ENCODE measurements at places on chromosomes 13 and 19.

DNA sequence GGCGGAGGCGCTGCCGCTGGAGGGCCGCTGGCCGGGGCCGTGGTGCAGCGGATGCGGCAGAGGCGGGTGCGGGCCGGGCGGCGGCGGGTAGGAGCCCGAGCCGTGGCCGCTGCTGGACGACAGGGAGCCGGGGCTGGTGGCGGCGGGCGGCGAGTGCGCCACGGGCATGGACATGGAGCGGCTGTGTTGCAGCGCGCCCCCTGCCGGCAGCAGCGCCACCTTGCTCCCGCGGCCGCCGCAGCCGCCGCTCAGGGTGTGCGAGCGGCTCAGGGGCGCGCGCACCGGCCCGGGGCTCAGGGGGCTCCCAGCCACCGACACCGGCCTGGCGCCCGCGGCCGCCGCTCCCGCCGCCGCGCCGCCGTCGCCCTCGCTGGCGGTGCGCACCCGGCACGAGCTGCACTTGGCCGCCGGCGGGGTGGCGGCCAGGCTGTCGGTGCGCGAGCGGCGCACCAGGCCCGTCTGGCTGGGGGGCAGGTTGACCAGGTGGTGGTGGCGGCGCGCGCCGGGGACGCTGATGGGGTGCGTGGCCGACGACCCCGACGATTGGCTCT is 1.7 kb downstream of the IRS2 start:
- peak; percentile 81 for DNase-seq

DNA sequence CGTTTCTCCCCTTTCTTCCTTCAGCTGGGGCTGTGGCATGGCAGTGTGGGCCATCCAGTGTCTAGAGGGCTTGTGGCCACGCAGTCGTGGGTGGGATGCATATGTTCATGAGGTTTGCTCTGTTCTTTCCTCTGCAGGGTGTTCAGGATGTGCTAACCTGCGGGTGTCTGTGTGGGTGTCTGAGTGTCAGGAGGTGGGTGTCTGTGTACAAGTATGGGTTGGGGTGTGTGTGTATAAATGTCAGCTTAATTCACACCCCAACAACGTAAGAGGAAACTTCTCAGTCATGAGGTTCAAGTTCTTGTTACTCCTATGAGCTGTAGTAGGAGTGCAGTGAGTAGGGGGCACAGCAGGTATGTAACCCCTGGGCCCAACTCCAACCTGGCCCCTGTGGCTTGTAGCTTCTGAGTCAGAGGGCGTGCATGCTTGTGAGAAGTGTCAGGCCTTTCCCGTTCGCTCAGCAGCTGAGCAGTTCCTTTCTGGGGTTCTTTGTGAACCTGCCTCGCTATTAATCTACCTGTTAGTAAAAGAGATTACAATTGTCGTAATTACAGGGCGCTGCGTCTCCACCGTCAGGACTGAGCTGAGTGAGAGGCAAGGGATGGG is 49.1 kb downstream of the NFIX start:
- no peak for DNase-seq

GRCh38 chr19:2332341-2333026 is 4.0 kb downstream of the SPPL2B start:
- DNase-seq = no peak

DNA sequence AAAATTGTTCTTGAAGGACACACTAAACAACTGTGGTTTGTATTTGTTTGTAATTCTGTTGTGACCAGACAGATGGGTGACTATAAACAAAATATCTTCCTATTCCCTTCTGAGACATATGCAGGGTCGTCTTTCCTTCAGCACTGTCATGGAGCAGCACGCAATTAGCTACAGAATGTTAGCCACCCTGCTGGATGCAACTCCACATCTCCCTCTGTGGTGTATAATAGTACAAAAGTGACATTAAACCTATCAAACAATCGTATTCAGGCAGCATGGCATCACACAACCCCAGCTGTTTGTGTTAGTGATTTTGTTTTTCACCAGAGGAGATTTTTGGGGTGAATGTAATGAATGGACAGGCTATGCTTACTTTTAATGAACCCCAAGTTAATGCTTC is 146.2 kb downstream of the GPC6 start:
- DNase-seq = no peak

DNA sequence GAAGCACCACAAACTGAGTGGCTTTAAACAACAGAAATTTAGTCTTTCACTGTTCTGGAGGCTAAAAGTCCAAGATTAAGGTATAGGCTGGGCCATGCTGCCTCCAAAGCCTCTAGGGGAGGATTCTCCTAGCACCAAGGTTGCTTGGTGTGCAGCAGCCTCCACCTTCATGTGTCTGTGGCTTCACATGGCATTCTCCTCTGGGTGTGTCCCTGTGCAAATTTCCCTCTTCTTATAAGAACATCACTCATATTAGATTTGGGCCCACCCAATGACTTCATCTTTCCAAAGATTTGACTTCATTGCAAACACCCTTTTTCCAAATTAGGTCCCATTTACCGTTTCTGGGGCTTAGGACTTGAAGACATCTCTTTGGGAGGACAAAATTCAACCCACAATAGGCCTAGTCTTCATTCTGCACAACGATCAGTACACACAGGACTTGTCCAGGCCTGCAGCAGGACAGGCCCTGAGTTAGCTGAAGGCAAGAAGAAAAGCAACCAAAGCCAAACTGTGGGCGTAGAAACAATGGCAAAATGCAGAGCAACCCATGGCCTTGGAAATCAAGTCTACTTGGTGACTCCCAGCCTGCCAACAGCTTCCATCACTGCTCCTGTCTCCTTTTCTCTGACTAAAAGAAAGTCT is 521.2 kb upstream of the NBEA start:
- DNase-seq = no peak

DNA sequence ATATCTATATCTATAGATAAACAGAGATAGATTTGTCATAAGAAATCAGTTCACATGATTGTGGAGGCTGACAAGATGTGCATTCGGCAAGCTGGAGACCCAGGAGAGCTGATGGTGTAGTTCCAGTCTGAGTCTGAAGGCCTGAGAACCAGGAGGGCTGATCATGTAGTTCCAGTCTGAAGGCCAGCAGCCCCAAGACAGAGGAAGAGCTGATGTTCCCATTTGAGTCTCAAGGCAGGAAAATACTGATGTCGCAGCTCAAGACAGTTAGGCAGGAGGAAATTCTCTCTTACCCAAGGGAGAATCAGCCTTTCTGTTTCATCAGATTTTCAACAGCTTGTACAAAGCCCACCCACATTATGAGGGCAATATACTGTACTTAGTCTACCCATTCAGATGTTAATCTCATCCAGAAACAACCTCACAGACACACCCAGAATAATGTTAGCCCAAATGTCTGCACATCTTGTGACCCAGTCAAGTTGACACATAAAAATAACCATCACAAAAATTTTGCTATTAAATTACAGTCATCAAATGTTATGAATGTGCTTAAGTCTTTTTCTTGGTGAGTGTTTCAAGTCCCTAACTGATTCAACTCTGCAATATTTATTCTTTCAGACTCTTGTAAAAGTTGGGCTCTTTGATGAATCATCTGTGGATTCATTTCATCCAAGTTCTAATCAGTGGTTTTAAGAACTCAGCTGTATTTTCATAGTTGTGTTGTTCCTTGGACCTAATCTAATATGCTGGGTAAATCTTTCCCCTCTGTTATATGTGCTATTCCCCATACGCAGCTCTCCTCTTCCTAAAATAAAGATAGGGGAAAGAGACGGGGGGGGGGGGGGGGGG is 22.7 kb upstream of the LRCH1 start:
- DNase-seq = no peak

All from activated CD4-positive, CD25-positive, alpha-beta regulatory T cell treated with anti-CD3 and anti-CD28 coated beads, Interleukin-2, amount 50 U/mL, for 72 hours (primary cell).